Stimulated activated naive B cell treated with anti-CD40 and anti-IgM and Interleukin-4, amounts not matched to agents 10 μg/mL and 1 μg/mL and 100 μg/mL, for 72 hours (primary cell): ENCODE measurements at places on chromosomes 3 and 15.
A peak's percentile ranks its signal among the peaks of the same experiment; 100 is the strongest.

DNA sequence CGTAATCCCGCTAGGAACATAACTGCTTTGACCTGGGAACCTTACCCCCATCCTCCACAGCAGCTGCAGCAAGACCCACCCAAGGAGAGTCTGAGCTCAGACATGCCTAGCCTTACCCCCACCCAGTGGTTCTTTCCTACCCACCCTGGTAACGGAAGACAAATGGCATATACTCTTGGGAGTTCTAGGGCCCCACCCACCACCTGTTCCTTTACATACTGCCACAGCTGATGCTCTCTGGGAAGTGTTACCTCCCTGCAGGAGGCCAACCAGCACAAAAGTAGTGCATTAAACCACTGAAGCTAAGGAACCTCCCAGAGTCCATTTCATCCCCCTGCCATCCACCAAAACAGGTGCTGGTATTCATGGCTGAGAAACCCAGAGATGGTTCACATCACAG lies 50.6 kb upstream of the AZI2 start:
- H3K27me3 ChIP-seq: no peaks in the 10 kb centered on the region
- H3K4me1 ChIP-seq: no peaks in the 10 kb centered on the region
- no peak for DNase-seq
- H3K4me3 ChIP-seq: no peak overlapping the region
- no peaks in the 10 kb centered on the region for H3K36me3 ChIP-seq

DNA sequence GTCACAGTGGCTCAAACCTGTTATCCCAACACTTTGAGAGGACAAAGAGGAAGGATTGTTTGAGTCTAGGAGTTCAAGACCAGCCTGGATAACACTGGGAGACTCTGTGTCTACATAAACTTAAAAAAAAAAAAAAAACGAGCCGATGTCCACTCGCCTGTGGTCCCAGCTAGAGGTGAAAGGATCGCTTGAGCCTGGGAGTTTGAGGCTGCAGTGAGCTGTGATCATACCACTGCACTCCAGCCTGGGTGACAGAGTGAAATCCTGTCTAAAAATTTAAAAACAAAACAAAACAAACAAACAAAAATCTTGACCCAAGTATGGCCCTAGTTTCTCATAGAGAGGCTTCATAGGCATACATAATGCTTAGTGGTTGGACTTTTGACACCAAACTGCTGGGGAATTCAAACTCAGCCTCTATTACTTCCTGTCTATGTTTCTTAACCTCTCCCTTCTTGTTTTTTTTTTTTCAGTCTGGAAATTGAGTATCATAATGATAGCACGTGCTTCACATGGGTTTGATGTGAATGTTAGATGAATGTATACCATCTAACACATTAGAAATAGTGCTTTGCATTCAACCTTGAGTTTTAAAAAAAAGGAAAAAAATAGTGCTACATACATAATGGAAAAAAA lies 46.4 kb upstream of the CAPN7 start:
- no peaks in the 10 kb centered on the region for H3K36me3 ChIP-seq
- H3K4me1 ChIP-seq: peaks cover 5% of the 10 kb centered on the region
- no peak for DNase-seq
- no peak overlapping the region for H3K27ac ChIP-seq
- peaks cover 23% of the 10 kb centered on the region for H3K27me3 ChIP-seq

- no peaks in the 10 kb centered on the region for H3K36me3 ChIP-seq
- H3K4me1 ChIP-seq: no peaks in the 10 kb centered on the region
- no peak for DNase-seq
- no peak overlapping the region for H3K4me3 ChIP-seq
- H3K27me3 ChIP-seq: peaks cover 38% of the 10 kb centered on the region
These were observed 121.9 kb downstream of the TMEM266 start for GRCh38 chr15:76181705-76182107.

DNA sequence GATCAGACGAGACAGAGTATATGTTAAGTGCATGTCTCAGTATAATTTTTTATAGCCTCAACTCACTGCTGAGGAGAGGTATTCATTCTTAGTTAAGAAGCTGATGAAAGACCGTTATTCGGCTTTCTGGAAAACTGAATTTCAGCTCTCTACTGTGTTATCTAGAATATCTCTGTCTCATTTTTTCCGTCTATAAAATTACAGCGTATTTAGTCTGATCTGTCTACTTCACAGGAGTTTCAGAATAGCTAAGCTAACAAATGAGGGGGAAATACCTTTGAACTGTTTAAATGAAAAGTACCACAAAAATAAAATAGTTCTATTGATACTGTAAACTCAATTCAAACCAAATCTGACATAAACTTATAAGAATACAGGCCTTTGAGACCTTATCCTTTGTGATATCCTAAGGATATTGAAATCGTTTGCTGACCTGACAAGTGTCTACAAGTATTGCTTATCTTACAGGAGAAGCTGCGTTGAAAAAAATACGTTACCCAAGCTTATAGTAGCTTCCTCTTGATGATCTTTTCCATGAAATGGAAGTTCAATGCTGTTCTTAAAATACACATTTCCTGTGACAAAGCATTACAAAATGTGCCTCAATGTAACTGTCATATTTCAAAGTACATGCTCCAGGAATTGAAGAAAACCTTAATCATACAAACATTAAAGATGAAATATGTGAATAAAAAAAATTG lies 104.6 kb downstream of the IL1RAP start:
- H3K27me3 ChIP-seq: no peaks in the 10 kb centered on the region
- peak overlapping the region; percentile 64 for H3K4me3 ChIP-seq
- no peak for DNase-seq
- peak overlapping the region; percentile 94 for H3K27ac ChIP-seq
- H3K4me1 ChIP-seq: peaks cover 64% of the 10 kb centered on the region

DNA sequence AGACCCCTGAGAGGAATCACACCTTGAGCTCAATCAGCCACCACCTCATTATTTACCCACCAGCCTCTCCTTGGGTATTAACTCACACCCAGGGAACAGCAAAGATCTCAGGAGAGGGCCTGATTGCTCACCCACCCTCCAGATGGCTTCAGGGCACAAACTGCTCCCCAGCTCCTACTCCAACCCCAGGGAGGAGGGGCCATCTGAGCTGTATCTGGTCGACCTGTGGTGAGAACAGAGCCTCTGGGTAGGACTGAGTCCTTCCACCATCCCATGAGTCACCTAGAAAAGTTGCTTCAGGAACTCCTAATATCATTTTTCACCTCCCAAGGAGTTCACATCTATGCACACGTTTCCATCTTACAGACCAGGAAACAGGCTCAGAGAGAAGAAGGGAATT lies 44.8 kb upstream of the HES1 start:
- no peaks in the 10 kb centered on the region for H3K36me3 ChIP-seq
- H3K27me3 ChIP-seq: peaks cover 10% of the 10 kb centered on the region
- peaks cover 49% of the 10 kb centered on the region for H3K4me1 ChIP-seq
- no peak overlapping the region for H3K4me3 ChIP-seq

DNA sequence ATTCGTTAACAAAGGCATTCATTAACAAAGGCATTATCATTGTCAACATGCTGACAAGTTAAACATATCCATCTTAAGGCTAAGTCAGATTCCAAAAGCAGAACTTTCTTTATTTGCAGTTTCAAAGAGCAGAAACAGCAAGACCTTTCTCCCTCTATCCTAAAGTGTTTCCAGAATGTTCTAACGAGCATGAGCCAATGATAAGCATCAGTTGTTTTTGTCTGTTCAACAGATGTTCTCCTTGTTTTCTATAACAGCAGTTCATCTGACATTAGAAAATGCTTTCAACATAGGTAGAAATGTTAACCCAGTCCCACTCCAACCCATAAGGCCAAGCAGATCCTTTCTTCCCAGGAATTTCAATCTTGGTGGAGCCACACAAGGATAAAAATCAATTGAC lies 77.6 kb upstream of the POMGNT2 start:
- H3K4me3 ChIP-seq: no peak overlapping the region
- no peak for DNase-seq
- H3K36me3 ChIP-seq: no peaks in the 10 kb centered on the region
- no peak overlapping the region for H3K27ac ChIP-seq

DNA sequence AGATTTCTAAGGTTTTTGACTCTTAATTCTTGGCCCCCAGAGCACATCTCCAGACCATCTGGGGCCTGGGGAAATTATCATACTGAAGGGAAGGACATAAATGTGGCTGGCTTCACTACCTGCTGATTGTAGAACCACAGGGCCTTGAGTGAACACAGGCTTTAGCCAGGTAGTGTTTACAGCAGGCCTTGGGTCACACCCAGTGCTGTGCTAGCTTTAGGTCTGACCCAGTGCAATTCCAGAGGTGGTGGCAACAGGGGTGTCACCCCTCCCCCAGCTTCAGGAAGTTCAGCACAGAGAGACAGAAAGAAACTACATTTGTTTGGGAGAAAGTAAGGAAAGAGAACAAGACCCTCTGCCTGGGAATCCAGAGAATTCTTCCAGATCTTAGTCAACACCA lies 24.1 kb downstream of the PDCD10 start:
- H3K27ac ChIP-seq: peak overlapping the region; percentile 59
- peaks cover 77% of the 10 kb centered on the region for H3K36me3 ChIP-seq
- H3K4me1 ChIP-seq: peaks cover 70% of the 10 kb centered on the region
- DNase-seq: no peak

GRCh38 chr15:89784686-89784960 lies 8.5 kb downstream of the MESP2 start:
- H3K27me3 ChIP-seq: no peaks in the 10 kb centered on the region
- H3K4me3 ChIP-seq: no peak overlapping the region
- no peak overlapping the region for H3K27ac ChIP-seq
- H3K4me1 ChIP-seq: peaks cover 31% of the 10 kb centered on the region
- no peak for DNase-seq

- peak within 1 kb of the TSS; percentile 77 for H3K4me3 ChIP-seq
- no peak within 1 kb of the TSS for H3K27ac ChIP-seq
- H3K4me1 ChIP-seq: peaks cover 9% of the 10 kb centered on the region
These were observed 41.6 kb upstream of the ROPN1 start for GRCh38 chr3:124033360-124034015.

DNA sequence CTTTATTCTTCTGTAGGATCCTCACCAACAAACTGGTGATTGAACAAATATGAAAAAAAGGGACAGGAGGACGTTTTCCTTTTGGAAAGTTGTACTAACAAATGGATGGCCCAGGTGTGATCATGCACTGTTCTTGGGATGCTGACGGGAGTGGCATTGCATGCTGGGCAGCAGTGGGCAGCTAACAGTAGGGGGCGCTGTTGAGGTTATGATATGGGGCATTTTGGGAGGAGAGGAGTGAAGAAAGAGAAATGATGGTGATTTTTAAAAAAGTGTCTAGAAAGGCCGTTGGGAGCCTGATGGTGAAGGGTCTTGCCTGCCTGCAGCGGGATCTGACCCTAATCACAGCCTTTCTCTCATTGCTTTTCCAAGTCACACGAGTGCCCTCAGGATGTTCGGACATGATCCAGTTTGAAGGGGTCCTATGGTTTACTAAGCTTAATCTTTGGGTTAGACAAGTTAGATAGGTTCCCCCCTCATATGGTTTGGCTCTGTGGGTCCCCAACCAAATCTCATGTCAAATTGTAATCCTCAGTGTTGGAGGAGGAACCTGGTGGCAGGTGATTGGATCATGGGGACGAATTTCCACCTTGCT lies 46.2 kb upstream of the PRTG start:
- DNase-seq: peak; percentile 1
- no peak overlapping the region for H3K27ac ChIP-seq
- no peak overlapping the region for H3K4me3 ChIP-seq
- no peaks in the 10 kb centered on the region for H3K36me3 ChIP-seq

- peak overlapping the region; percentile 90 for H3K27ac ChIP-seq
- DNase-seq: no peak
- H3K27me3 ChIP-seq: peaks cover 88% of the 10 kb centered on the region
- no peaks in the 10 kb centered on the region for H3K36me3 ChIP-seq
These were observed 9.1 kb downstream of the EOMES start for GRCh38 chr3:27713078-27713423.

DNA sequence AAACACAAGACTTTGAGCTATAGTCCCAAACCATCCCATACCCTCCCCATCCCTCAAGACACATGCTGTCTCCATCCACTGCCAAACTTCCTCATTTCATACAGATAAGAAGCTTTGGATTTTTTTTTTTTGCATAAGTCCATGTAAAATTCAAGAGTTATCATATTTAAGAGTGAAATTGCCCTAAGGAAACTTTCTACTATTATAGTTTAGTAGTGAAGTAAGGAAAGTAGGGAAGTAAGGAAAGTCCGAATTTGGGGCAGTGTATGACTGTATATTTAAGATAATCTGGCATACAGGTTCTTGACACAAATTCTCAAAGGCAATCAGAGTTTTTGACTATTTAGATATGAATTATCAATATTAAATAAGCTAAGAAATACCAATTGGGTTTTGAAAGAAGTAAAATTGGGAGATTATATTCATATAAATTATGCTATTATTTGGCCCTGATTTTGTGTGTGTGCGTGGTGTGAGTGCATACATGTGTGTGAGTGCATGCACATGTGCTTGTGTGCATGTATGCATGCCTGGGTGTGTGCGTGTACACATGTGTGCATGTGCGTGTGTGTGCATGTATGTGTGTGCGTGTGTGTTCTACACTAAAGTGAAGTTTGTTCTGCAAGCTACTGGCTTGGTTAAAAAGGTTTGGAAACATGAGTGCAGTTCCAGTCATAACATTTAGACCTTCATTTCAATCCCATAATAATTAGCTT lies 83.6 kb upstream of the MBNL1 start:
- no peak for DNase-seq
- H3K4me3 ChIP-seq: no peak overlapping the region
- H3K36me3 ChIP-seq: no peaks in the 10 kb centered on the region
- H3K27ac ChIP-seq: no peak overlapping the region
- H3K27me3 ChIP-seq: no peaks in the 10 kb centered on the region

- no peak overlapping the region for H3K4me3 ChIP-seq
- no peaks in the 10 kb centered on the region for H3K36me3 ChIP-seq
- H3K27ac ChIP-seq: no peak overlapping the region
- no peak for DNase-seq
These were observed 6.5 kb downstream of the KLHL24 start for GRCh38 chr3:183641882-183642281.
